ENCODE measurements at places on chromosomes 6 and 20.

GRCh38 chr6:12163149-12163548 lies 127.0 kb upstream of the EDN1 start:
- DNase-seq, result no peak

DNA sequence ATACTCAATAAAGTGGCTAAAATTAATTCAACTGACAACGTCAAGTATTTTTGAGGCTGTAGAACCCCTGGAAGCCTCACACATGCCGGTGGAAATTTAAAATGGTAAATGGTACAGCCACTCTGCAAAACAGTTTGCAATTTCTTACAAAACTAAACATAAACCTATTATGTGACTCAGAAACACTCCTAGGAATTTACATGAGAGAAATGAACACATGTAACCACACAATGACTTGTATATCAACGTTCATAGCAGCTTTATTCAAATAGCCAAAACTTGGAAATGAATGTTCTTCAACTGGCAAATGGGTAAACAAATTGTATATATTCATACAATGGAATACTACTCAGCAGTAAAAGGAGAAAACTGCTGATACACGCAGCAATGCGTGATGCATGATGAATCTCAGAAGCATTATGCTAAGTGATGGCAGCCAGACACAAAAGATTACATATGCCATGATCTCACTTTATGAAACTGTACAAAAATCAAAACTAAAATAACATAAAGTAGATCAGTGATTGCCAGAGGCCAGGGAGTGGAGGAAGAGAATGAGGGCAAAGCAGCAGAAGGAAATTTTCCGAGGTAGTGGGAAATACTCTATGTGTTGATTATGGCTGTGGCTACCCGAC lies 112.5 kb downstream of the FAM50B start:
- DNase-seq, result no peak

DNA sequence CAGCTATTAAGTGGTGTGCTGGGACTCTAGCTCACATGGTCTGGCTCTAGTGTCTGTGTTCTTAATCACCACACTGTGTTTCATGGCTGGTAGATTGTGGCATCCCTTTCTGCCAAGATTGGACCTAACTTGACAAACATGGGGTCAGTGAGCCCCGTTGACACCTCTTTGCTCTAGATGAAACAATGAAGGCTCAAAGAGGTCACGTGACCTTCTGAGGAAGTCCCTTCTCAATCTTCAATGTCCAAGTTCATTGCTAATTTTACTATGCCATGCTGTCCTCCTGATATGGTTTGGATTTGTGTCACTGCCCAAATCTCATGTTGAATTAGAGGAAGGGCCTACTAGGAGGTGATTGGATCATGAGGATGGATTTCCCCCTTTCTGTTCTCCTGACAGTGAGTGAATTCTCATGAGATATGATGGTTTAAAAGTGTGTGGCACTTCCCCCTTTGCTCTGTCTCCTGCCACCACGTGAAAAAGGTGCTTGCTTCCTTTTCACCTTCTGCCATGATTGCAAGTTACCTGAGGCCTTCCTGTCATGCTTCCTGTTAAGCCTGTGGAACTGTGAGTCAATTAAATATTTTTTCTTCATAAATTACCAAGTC lies 177.8 kb upstream of the MYLIP start:
- no peak for DNase-seq

GRCh38 chr6:157880534-157880933 lies 57.5 kb downstream of the SNX9 start:
- DNase-seq, result no peak

DNA sequence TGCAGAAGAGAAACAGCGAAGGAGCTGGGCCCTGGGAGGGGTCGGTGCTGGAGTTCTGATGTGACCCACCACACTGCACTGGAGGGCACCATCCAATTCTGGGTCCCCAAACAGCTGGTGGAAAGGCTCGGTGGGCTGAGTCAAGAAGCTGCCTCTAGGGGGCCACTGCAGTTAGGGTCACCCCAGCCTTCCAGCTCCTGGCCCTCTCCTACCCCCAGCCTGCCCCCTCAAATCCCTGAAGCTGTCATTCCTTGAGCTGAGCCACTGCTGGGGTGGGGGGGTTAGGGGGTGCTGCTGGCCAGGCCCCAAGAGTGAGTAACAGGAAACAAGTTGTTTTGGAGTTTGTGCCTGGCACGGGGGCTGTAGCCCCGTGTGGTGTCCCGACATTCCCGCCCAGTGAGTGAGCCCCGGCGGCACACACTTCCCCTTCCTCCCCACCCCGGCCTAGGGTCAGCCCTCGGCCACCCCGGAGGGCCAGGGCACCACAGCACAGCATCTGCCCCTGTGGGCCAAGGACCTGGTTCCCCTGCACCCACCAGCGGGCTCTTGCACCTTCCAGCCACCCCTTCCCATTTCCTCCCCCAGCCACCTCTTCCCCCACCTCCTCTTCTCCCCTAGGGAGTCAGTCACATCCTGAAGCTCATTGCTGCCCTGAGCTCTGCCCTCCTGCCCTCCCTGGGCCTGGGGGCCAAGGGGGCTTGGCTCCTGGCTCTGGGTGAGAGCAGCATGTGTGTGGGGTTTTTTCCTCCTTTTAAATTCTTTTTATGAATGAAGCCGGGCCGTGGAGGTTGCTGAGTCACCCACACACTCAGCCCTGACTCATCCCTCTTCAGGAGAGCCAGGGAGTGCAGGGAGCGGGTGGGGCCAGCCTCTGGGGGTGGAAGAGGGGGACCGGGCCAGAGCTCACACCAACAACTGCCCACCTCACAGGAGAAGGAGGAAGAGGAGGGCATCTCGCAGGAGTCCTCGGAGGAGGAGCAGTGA lies 4.6 kb downstream of the SMIM29 start:
- DNase-seq, result no peak

- DNase-seq, result no peak
Measured at GRCh38 chr6:140921366-140922226, 1211.1 kb upstream of the GJE1 start.

- no peak for DNase-seq
Measured at GRCh38 chr20:24833592-24833991, 115.5 kb upstream of the CST7 start.

DNA sequence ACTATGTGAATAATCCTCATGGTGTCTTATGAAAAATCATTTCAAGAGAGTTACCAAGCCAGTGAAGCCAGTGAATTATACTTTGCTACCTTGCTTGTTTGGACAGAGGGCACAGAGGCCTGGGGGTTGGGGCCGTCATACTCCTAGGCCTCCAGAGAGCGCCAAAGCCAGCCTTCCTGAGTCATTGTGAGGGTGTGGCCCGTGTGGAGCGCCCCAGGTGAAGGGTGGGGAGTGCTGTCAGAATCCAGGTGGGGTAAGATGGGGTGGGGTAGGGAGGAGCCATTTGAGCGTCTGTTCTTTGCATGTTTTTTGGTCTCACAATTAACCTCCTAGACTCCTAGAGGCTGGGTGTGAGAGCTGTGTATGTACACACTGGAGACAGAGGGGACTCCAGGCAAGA lies 71.1 kb downstream of the PERP start:
- no peak for DNase-seq

DNA sequence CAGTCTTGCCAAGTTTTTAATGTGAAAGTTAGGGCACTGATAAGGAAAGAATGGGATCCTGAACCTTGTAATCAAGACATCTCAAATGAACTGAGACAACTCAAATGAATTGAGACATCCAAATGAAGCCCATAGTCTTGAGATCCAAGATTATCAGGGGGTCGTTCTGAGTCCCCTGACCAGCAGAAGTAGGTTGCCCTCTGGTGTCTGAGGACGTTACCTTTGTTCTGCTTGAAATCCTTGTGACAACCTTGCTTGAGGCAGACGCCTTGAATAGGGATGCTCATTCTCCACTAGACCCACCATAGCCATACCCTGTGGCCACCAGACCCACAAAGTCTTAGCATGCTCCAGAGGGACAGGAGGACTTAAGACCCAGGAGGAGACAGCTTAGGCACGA lies 37.7 kb downstream of the ZBTB9 start:
- no peak for DNase-seq

DNA sequence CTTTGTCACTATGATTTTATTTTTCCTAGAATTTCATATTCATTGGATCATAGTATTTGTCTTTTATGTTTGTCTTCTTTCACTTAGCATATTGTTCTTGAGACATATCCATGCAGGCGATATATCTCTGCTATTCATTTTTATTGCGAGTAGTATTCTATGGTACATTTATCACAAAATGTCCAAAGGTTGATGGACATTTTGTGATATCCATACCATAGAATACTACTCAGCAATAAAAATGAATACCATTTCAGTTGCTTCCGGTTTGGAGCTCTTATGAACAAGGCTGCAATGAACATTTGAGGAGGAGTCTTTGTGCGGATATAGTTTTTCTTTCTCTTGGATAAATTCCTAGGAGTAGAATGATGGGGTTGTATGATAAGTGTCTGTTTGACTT lies 28.8 kb upstream of the EYA2 start:
- DNase-seq, result no peak

GRCh38 chr20:35842361-35842760 lies 70.5 kb downstream of the PHF20 start:
- no peak for DNase-seq

DNA sequence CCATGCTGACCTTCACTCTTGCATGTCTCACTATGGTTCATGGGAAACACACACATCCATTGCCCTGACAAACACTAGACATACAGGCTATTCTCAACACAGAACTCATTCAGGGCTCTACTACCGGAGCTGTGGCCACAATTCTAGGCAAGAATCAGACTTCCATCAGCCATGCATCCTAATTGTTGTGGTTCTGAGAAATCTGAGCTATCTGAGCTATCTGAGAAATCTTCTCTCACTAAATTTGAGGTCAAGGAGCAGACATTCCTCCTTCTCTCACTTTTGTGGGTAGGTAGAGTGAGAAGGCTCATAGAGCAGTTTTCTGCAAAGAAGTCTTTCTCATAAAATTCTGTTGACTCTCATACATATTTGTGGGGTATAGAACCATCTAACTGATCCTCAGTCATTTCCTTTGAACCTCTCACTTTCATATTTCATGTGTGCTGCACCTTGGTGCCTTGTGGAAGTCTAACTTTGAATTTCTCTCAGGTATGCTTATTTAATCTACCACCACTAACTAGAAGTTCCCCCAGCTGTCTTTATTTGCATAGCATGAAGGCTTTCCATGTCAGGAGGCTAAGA lies 43.6 kb downstream of the ADGRF1 start:
- no peak for DNase-seq

GRCh38 chr6:156848533-156848932 lies 71.4 kb downstream of the ARID1B start:
- peak; percentile 79 for DNase-seq

DNA sequence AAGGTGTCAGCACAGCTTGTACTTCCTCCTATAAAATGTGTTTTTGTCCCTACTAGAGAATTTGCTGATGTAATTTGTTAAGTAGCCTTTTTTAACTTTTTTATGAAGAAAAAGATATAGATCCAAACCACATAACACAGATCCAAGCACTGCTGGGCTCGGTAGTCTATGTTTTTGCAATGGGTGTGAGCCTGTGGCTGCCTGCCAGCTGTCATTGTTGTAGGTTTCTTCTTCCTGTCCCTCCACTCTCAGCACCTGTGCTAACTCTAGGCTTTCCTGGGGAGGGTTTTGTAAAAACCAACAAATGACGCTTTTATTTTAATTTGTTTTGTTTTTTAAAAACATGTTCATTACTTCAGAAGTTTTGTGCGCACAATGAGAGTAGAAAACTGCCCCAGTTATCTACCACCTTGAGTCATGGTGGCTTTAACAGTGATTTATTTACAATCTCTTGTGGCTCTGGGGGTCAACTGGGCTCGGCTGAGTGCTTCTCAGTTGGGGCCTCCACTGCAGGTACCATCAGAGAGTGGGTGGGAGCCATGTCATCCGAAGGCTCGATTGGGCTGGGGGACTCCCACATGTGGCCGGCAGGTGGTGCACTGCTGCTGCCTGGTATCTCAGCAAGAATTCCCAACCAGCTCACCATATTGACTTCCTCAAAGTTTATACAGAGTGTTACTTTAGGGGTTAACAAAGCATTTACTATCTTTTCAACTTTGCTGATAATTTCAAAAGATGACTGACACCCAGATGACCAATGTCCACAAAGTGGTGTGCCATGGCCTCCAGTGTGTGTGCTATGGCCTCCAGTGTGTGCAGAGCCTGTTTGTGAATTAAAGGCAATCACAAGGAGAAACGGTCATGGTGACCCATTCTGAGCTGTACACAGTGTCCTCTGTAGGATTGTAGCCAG lies 3.0 kb upstream of the CCR6 start:
- DNase-seq, result no peak

DNA sequence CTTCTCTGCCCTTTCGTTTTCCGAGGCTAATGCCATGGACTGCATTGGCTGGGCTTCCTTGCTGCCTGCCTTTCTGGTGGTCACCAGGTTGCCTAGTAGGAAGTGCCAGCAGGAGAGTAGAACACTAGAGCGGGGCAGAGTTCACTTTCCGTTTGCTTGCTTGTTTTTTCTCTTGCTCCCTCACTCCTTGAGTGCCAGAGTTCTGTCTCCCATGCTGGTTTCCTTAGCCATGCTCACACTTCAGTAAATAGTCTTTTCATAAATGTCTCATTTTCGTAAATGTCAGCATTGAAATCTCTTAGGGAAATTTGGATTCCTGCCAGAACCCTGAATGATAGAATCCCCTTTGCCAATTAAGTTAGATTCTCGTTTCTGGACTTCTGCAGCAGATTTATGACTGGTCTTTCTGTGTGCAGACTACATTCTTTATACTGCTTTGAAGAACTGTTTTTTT lies 63.9 kb downstream of the FAM83B start:
- no peak for DNase-seq

DNA sequence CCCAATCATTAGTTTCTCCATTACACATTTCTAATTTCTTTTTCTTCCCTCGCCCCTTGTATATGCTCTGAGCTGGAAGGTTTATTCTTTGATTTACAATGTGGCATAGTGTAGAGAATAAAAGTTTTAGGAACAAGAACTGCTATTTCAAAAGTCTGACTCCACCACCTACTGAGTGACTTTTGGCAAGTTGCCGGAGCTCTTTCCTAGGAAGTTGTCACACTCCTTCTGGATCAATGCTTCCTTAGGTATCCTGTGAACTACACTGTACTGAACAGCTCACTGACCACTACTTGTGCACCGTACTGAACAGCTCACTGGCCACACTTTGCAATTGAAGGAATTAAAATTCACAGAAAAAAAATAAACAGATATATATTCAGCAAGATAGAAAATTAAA lies 458.2 kb downstream of the FRK start:
- no peak for DNase-seq

DNA sequence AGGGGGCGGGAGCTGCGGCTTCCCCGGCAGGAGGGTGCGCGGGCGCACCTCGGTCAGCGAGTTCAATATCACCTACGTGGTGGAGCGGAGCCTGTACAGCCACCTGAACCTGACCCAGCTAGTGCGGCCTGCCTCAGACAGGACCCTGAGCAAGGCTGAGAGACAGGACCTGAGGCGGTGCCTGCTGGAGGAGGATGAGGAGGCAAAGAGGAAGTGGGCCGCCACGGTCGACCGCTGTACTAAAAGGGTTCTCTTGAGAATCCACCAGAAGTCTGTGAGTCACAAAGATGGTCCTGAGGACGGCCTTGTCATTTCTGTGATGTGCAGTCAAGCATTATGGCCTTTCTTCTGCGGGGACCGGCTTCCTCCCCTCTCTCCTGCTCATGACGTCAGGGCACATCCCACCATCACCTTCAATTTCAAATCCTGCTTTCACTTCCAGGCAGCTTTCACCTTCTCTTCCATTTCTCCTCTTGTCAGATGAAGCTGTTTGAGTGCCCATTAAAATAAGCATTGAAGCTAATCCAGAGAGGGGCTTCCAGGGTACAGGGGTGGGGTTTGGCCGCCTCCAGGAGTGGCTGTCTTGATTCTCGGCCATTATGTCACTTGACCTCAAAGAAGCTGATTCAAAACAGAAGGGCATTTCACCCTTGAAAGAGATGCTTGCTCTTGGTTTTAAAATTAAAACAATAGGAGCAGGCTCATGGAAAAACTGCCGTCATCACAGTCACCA lies 177.6 kb downstream of the SASH1 start:
- no peak for DNase-seq

- DNase-seq, result no peak
Measured at GRCh38 chr6:87070741-87071140, 24.2 kb downstream of the CGA start.
